ENCODE measurements at places on chromosomes 16 and 17.

DNA sequence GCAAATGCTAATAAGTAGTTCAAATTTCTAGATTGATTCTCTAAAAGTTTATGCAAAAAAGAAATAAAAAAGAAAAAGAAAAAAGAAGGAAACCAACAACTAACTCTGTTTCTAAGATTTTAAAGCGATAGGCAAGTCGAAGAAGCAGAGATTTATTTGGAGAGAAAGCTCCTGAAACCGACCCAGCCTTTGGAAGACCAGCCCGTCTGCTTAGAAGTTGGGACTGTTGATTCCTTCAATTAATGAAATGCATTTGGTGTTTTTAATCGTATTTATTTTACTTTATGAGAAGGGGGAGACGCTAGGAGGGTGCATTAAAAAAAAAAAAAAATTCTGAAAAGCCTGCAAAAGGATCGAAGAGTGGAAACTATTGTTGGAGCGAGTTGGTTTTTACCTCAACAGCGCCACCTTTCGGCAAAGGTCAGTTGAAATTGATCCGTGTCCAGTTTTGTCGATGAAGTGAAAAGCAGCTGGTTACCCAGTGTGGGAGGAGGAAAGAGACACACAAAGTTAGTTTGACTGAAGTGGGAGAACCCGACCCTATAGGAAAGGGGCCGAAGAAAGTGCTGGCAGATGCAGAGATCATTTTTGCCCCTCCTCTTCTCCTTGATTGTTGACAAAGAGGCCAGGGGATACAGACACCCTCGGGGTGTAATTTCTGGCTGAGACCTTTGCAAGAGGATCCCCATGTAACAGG is 1.5 kb upstream of the MAF start:
- DNase-seq, result peak; percentile 91

DNA sequence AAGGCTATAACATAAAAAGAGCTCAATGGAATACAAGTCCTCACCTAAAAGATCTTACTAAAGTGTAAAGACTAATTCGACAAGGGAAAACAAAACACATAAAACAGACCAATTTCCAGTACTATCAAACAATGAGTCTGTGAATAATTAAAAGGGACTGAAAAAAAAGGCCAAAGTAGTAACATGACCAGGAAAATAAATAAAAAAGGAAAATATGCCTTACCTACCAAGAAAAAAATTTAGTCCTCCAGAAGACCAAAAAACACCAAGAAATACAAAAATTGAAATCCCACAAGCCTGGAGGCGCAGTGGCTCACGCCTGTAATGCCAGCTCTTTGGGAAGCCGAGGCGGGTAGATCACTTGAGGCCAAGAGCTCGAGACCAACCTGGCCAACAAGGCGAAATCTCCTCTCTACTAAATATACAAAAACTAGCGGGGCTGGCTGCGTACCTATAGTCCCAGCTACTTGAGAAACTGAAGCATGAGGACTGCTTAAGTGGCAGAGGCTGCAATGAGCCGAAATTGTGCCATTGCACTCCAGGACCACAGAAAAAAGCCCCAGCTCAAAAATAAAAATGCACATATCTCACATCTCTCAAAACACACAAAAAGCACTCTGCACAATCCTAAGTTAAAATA is 60.8 kb downstream of the TEX14 start:
- DNase-seq, result peak; percentile 51

GRCh38 chr16:269061-269796 is 6.5 kb downstream of the RGS11 start:
- DNase-seq, result no peak

GRCh38 chr17:56172517-56172982 is 19.3 kb downstream of the ANKFN1 start:
- no peak for DNase-seq

GRCh38 chr17:78873519-78874340 is 29.3 kb downstream of the CEP295NL start:
- DNase-seq, result no peak

DNA sequence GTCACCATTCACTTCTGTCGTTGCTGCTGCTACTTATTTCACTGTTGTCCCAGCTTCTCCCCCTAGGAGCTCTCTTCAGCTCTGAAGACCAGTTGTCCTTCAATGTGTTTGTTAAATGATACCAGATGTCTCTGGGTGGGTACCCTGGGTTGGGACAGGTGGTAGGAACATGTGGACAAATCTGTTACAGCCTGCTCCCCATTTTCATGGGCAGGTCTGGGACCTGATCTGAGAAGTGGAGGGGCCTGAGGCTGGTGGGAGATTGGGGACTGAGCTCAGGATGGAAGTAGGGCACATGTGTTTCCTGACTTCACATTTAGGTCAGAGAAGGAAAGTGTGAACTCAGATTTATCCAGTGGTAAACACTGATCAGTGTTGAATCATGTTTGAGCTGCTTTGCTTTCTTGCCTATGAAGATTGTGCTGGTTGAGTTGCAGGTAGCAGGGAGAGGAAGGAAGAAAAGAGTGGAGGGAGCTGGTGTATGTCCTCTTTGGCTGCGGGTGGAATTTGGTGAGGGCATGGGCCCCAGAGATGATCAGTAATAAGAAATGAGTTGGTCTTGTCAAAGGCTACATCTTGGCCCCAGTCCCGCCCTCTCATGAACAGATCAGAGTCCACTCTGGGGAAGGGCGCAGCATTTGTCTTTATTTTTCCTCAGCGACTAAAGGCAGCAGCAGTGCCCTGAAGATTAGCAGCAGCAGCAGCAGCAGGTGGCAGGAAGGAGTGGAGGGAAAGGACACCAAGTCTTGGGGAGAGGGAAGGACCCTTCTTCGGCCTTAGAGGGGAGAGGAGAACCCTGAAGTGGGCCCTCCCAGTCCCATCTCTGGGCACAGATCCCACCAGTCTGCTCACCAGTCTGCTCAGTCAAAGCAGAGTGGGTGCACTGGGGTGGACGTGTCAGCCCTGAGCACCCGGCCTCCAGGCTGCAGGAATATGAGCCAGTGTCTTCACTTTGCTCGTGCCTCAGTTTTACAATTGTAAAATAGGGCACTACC is 6.1 kb upstream of the EFTUD2 start:
- DNase-seq, result no peak

DNA sequence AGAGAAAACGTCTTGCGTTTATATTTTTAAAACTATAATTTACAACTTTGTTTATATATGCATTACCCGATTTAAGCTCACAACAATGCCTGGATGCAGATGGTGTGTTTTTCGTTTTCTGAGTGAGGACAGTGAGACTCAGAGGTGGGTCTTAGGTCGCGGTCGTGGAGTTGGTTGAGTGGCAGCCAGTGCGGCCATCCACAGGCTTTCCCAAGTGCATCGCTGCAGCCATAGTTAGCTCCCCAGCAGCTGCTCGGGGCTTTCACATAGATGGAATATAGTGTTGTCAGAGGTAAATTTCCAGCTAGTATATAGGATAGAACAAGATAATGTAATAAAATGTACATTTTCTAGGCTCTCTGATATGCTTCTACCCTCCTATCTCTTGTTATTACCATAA is 417.8 kb downstream of the CDH13 start:
- DNase-seq, result no peak

- no peak for DNase-seq
Observed at GRCh38 chr17:33962857-33963655, 292.0 kb upstream of the CCL2 start.

DNA sequence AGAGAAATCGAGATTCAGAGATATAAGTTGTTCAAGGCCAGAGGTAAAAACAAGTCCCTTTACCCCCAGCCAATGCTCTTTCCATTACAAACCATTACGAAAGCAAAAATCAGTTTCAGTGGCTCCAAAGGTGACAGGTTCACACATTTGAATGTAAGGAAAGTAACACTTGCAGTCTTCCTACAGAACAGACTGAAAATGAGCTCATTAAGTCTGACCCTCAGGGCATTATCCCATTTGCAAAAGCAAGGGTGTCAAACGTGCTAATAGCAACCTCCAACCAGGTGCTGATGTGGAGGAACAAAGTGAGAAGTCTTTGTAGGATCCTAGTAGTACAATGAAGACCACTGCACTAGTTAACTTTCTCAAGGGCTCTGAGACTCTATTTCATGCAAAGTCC is 65.2 kb downstream of the XPO6 start:
- DNase-seq, result no peak

DNA sequence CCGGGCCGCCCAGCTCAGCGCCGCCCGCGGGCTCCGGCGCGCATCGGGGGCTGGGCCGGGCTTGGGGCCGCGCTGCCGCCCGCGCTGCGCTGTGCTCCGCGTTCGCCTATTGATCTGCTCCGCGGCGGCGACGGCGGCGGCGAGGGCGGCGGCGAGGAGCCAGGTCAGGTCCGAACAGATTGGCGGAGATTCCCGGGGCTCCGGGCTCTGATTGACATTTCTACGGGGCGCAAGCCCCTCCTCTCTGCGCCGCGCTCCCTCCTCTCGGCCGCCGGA is 559 bp downstream of the IRX3 start:
- DNase-seq, result no peak

DNA sequence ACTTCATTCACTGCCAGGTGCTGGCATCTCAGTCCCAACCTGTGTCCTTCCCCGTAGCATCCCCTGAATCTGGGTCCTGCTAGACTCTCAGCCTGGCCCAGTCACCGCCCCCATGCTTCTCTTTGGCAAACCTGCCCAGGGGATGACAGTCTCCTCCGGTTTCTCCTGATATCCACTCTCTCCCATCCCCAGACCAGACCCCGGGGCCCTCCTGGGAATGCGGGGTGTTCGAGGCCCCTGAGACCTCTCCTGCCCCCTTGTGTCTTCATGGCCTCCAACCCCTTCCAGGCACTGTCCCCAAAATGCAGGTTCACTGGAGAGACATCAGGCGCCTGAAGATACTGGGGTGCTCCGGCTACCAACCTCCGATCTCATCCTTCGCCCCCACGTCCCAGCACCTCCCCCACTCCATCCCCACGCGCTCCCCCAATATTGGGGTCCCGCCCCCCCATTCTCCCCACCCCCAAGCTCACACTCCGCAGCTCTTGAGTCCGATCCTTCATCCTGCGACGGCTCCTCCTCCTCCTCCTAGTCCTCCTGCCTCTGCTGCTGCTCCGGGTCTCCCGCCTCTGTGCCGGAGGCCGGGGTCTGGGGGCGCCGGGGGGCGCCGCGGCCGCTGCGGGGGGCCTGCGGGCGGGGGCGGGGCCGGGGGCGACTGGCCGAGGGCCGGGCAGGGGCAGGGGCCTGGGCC is 399 bp downstream of the STX1B start:
- no peak for DNase-seq

- no peak for DNase-seq
Observed at GRCh38 chr16:66358231-66358630, 8.3 kb upstream of the CDH5 start.

GRCh38 chr16:81004646-81005353 is 1.9 kb downstream of the CMC2 start:
- peak; percentile 29 for DNase-seq

- no peak for DNase-seq
Observed at GRCh38 chr16:12874186-12874585, 27.2 kb upstream of the SHISA9 start.

- no peak for DNase-seq
Observed at GRCh38 chr17:77756846-77757560, 201.5 kb upstream of the TNRC6C start.

DNA sequence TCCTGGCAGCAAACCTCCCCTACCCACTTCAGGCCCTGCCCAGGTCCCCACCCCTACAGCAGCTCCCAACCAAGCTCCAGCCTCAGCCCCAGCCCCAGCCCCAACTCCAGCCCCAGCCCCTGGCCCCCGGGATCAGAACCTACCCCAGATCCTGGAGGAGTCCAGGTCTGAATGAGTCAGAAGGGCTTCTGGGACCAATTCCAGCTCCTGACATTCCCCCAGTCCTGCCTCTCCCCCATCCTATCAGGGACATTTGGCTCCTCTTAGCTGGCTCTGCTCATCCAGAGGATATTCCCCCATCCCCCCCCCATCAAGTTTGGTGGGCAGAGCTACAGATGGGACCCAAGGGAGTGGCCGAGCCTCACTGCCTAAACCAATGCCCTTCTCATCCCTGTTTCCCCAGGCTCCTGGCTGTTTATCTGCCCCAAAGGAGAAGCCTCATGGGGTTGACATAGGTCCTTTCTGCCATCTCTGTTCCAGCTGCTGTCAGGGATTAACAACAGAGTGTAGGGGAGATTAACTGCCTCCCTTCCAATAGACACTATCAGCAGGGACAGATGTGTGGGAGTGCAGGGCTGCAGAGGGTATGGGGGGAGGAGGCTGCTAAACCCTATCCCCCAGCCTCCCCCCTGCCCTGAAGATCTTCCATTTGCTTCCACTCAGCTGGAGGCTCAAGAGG is 16.5 kb downstream of the CNTNAP1 start:
- no peak for DNase-seq

- DNase-seq, result no peak
Observed at GRCh38 chr17:47713980-47714700, 18.9 kb upstream of the TBX21 start.

GRCh38 chr17:48494335-48494734 is 36.5 kb downstream of the HOXB1 start:
- DNase-seq, result no peak

DNA sequence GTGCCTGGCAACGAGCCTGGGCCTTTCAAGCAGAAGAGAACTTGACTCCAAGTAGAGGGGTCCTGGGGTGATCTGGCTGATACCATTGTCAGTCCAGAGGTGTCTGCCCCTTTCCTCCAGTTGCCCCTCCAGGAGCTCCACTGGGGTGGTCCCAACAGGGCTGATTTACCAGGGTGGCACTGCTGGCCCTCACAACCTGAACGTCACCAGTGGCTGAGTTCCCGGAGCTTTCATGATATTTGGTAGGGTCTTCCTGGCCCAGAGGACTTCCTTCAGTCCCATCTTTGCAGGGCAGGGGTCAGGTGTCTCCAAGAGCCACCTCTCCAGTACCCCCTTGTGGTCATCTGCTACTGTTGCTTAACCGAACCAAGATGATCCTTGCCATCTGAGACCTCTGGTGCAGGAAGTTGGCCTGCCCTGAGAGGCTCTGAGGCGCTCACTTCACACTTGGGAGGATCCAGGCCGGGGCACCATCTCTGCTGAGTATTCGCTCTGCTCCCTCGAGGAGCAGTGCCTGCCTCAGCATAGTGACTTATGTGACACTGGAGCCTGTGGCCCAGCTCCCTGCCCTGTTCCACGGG is 3.5 kb downstream of the LIMD2 start:
- DNase-seq, result peak; percentile 36

DNA sequence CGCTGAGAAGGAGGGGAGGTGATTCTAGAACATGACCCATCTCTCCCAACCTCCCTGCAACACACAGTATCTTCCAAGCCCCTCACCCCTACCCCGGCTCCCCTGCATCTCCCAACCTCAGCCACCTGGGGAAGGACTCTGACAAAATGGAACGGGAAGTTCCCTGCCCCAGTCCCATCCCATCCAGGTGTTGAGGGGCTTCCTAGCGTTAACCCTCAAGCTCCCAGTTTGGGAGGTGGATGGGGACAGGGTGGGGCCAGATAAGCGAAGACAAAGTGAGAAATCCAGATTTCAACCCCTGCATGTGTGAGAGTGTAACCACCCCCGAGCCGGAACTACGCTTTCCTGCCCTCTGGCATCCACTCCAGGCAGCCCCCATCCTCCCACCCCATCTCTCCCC is 1.8 kb downstream of the ZSCAN10 start:
- no peak for DNase-seq

DNA sequence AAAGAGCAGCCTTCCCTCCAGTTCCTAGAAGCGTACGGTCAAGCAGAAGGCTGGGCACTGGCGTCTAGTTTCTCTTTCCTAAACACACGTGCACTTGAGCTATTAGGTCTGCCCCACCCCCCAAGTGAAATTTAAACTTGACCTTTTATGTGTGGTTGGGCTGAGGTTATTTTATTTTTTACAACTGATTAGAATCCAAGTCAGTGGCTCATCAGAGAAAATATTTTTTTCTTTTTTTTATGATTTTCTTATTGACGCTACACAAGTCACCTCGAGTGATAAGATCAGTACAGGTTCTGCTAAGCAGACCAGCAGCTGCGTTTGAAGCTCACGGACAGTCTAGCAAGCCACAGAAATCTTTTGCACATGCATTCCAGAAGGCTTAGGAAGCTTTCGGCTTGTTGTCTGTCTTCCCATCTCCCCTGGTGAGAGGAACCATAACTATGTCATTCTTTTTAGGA is 95.1 kb downstream of the ZFHX3 start:
- no peak for DNase-seq

All from neuronal stem cell (in vitro differentiated cells).